SK-N-SH treated with all-trans-retinoic acid at 6 μM for 48 hours (cell line): ENCODE measurements at places on chromosomes 6 and 20.
A peak's percentile ranks its signal among the peaks of the same experiment; 100 is the strongest.

DNA sequence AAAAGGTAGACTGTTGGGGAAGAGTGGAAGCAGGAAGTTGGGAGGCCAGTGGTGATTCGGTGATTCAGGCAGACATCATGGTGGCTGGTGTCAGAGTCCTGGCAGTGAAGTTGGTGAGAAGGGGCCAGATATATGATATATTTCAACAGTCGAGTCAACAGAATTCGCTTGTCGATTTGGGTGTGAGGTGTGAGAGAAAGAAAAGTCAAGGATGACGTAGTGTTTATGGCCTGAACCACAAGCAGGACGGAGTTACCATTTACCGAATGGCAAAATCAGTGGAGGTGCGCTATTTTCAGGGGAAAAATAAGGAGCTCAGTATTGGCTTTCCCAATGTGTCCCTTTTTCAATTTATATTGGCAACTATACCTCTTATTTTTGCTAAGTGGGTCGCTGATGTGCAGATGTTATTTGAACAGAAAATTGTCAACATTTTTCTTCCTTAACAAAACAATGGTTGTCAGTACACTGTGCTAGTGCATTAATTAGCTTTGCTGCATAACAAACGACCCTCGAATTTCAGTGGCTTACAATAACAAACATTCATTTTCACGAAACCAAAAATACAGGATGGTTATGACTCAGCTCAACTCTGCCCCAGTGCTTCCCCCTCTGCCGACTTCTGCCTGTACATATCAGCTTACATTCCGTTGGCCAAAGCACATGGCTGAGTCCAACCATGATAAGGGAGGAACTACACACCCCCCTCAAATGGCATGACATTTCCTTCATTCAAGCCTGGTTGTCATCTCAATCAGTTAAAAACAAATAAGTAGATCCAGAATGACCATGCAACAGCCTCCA is 255.0 kb upstream of the ZFP64 start:
- ATAC-seq = no peak

DNA sequence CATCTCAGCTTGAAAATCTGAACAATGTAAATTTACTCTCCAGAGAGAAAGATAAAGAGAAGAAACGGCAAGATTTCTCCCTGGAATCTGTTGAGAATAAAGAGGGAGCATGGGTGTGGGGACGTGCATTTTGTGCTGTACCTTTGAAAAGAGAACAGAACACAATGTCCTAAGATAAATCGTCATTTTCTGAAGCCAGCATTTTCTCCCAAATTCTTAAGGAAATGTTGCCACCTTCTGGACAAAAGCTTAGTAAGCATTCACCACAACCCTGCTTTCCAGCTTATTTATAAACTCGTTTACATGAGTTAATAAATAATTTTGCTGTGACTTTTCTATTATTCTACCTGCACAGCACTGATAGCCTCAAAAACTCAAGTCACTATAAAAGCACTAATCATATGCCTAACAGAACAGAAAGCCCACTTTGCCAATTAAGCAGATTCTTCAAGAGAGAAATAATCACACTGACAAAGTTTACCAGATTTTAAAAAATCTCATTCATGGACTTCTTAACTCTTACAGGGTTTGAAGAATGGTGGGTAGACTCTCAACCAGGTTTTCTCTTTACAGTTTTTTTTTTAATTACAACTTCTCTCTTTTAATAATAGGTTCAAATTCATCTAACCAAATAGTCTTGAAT is 155.8 kb downstream of the MBOAT1 start:
- ATAC-seq = peak; percentile 75

GRCh38 chr20:56629464-56630085 is 469 bp downstream of the TFAP2C start:
- ATAC-seq = no peak

- no peak for ATAC-seq
Observed at GRCh38 chr6:74607934-74608333, 597.9 kb downstream of the COL12A1 start.

DNA sequence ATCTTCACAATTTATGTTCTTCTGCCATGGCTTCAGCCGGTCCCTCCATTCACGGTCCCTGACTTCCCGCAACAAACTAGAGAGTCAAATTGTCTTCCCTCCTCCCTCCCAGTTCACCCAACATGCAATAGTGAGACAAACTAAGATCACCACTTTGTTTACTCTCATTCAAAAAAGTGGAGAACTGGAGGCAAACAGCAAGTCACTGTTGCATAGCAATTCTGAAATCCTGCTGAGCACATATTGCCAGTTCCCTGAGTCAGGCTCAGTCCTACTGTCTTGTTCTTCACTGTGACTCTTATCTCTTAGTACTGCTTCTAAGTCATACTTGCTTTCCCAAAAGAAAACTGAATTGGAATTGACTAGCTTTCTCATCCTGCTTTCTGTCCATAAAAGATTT is 287.2 kb upstream of the SASH1 start:
- no peak for ATAC-seq

GRCh38 chr6:40341726-40342125 is 245.4 kb downstream of the LRFN2 start:
- ATAC-seq = no peak

- no peak for ATAC-seq
Observed at GRCh38 chr6:105907301-105907700, 178.8 kb upstream of the PRDM1 start.

DNA sequence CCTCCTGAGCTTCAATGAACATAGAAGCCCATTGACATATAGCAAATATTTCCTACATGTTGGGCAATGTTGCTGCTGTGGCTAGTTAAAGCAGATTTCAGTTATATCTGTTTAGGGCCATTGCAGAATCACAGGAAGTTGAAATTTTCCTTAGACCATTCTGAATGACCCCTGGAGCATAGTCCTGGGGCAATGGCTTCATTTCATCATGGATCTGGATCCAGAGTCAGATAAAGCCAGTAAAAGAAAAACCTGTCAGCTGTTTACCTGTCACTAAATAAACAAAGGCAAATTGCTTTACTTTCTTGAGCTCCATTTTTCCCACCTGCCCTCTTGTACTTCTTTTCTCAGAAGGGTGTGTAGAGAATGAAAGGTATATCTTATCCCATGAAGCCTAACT is 494.0 kb upstream of the MAP3K7 start:
- no peak for ATAC-seq

DNA sequence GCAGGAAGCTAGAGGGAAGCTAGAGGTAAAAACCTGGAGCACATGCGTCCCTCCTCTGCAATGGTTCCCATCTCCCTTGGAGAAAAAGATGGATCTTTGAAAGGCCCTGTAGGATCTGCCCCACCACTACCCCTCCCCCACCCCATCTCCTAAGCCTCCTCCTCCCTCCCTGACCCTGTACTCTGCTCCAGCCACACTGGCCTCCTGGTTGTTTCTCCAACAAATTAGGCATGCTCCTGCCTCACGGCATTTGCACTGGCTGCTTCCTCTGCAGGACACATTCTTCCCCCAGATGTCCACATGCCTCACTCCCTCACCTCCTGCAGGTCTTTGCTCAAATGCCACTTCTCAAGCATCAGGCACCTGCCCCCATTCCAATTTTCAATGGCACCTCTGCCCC is 45.5 kb downstream of the UBE2V1 start:
- no peak for ATAC-seq

GRCh38 chr6:105522626-105523322 is 119.9 kb upstream of the PREP start:
- ATAC-seq = no peak

- peak; percentile 65 for ATAC-seq
Observed at GRCh38 chr20:50572938-50573777, 63.0 kb downstream of the PTPN1 start.

- ATAC-seq = no peak
Observed at GRCh38 chr20:44660581-44660980, 9.1 kb upstream of the ADA start.

- ATAC-seq = no peak
Observed at GRCh38 chr6:137911675-137912191, 44.7 kb downstream of the TNFAIP3 start.

GRCh38 chr20:53750827-53751619 is 157.4 kb upstream of the ZNF217 start:
- peak; percentile 90 for ATAC-seq

DNA sequence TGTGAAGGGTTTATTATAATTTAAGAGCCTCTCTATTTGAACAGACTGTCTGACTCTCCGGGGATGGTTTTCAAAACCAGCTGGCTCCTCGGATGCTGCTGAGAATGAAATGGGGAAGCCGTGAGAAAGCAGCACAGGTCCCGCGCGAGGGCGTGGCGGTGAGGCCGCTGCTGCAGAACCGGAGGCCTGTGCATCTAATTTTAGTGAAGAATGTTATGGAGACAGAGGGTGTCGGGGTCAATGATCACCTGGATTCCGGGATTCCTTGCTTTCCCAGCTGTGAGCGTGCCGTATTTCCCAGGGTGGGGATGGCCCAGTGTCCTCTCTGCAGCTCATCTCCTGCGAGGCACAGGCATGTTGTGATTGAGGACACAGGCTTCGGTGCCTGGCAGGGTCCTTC is 348.0 kb downstream of the CDH4 start:
- no peak for ATAC-seq

- ATAC-seq = no peak
Observed at GRCh38 chr6:101550451-101550850, 156.9 kb downstream of the GRIK2 start.

GRCh38 chr6:219641-220198 is 72.6 kb upstream of the DUSP22 start:
- peak; percentile 62 for ATAC-seq

- ATAC-seq = no peak
Observed at GRCh38 chr20:4919047-4919704, 82.1 kb downstream of the SLC23A2 start.

GRCh38 chr20:36273414-36274180 is 32.5 kb upstream of the DLGAP4 start:
- ATAC-seq = 0 out of 3 replicates have a peak, but pooled peaks have one; percentile 38

GRCh38 chr20:57236813-57237584 is 29.4 kb downstream of the BMP7 start:
- no peak for ATAC-seq

GRCh38 chr6:130070326-130070725 is 51.9 kb downstream of the L3MBTL3 start:
- peak; percentile 45; the same call in 2 of the 3 replicates for ATAC-seq

DNA sequence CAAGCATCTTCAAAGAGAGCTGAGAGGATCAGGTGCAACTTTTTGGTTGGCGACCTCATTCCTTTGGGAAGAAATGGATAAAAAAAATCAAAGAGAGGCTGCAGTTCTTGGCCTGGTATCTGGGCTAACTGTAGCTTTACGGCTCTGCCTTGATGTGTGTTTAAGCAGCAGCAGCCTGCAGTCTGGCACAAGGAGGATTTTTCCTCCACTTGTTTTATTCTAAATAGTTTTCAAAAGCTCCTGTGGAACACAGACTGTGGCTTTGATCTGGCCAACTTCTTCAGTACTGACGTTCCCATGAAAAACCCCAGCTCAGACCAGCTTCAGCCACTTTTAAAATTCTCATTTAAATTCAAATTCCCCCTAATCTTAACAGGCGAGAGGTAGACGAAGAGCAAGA is 137.3 kb downstream of the HDGFL1 start:
- no peak for ATAC-seq

- no peak for ATAC-seq
Observed at GRCh38 chr6:145214570-145214969, 520.8 kb downstream of the EPM2A start.

DNA sequence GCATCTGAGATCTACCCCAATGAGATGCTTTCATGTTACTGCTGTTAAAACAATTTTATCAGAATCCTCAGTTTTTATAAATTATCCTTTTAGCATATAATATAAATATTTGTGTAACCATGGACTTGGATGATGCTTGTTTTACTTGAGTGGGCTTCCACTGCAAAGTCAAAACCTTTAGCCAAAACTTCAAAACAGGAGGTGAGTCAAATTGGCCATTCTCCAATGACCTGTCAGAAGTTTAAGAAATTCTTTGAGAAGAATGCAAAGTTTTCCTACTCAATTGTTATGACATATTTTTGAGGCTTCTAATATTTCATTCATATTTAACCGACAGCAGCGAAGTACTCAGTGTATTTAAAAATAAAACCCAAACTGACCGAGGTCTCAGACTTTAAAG is 507.9 kb downstream of the EYS start:
- no peak for ATAC-seq

DNA sequence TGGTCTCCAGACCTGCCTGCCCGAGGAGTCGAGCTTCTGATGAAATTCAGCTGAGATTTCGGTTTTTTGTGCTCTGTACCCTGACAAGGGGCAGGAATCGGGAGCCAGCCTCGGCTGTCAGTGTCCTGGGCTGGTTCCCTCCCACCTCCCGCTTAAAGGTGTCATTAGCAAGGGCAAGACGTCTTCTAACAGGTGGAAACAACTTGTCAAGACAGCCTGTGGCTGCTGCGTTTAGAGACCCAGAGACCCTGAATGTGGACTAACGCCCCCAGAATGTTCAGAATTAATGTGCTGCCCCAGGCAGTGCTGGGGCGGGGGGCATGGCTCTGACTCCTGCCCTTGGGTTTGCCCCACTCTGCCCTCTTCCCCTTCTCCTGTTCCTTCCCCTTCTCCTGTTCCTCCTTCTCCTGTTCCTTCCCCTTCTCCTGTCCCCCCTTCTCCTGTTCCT is 69.7 kb downstream of the PHACTR3 start:
- no peak for ATAC-seq

GRCh38 chr6:127570739-127571389 is 6.1 kb upstream of the C6orf58 start:
- ATAC-seq = no peak

DNA sequence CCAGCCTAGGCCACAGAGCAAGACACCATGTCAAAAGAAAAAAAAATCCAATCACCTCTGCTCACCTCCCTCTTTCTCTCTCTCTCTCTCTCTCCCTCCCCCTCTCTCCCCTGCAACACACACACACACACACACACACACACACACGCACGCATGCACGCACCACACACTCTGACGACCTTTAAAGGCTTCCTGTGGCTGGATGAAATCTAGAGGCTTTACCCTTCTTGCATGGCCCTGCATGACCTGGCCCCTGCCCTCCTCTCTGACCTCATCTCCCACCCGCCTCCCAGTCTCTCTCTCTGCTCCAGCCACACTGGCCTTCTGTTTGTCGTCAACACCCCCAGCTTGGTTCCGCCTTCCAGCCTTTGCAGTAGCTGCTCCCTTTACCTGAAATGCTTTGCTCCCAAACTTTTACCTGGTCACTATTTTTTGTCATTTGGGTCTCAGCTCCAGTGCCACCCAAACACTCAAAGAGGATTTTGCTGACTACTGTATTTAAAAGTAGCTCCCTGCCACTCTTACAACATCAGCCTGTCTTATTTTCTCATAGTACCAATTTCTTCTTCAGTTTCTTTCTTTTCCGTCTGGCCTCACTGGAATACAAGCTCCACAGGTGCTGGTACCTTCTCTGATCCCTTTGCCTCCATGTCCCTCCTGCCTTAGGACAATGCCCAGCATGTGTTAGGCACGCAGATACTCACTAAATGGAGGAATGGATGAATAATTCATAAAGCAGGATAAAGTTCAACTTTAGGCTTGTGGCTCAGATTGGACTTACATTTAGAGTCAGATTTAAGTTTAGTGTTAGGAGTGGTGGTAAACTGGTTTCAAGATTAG is 4.3 kb upstream of the LTA start:
- ATAC-seq = no peak
